GM13977 (cell line): ENCODE measurements at places on chromosomes 12 and 14.

DNA sequence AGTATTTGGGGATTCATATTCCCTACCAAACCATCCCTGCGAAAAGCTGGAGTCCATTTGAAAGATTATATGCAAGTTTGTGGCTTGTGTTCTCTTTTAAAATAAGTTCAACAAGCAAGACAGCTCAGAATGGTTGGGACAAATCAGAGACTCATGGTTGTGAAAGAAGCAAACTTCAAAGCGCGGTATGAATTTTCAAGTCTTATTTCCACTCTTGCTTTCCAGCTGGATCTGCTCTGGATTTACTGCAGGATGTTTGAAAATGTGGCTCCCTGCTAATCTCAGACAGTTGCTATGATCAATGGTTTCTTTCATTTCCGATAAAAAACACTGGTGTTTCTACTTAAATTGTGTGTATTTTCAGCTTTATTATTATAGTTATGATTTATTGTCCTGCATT, 477.5 kb downstream of the RAD51B start:
- no peak for DNase-seq

GRCh38 chr12:116916122-116916521, 5.4 kb downstream of the FBXW8 start:
- no peak for DNase-seq

- no peak for DNase-seq
These were observed 120.2 kb upstream of the RAP1B start for GRCh38 chr12:68490476-68490875.

GRCh38 chr12:49622501-49623141, 740 bp upstream of the PRPF40B start:
- peak; percentile 73 for DNase-seq

GRCh38 chr12:124566997-124567672, at the start of gene NCOR2:
Gene NCOR2 (minus strand): TSS chr12:124567612. CDS start chr12:124495251, 72,361 bp downstream.
- DNase-seq: peak; percentile 85

- DNase-seq: no peak
These were observed 279.6 kb downstream of the PRKD1 start for GRCh38 chr14:29648045-29648444.

GRCh38 chr12:19855851-19856250, 416.6 kb downstream of the AEBP2 start:
- DNase-seq: no peak
